Activated T-cell treated with anti-CD3 and anti-CD28 coated beads, Interleukin-2, amount 50 U/mL, for 72 hours (primary cell): ENCODE measurements at places on chromosomes 1 and 21. TPM values are rescaled to one million over a fixed set of nuclear protein-coding genes. Genes with fewer than 3 reads are reported as not detected.
A peak's percentile ranks its signal among the peaks of the same experiment; 100 is the strongest.

DNA sequence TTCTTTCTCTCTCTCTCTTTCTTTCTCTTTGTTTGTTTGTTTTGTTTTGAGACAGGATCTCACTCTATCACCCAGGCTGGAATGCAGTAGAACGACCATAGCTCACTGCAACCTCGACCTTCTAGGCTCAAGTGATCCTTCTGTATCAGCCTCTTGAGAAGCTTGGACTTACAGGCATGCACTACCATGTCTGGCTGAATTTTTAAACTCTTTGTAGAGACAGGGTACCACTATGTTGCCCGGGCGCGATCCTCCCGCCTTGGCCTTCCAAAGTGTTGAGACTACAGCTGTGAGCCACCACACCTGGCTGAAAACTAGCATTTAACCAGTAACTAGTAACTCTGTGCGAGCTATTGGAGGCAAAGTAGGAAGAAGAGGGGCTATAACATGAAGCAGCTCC lies 325.5 kb downstream of the ZP4 start:
- no peak for DNase-seq

- DNase-seq: no peak
Measured at GRCh38 chr21:15058854-15059263, 5.9 kb downstream of the NRIP1 start.

- DNase-seq: no peak
Measured at GRCh38 chr1:228899421-228899956, 164.2 kb downstream of the RHOU start.

DNA sequence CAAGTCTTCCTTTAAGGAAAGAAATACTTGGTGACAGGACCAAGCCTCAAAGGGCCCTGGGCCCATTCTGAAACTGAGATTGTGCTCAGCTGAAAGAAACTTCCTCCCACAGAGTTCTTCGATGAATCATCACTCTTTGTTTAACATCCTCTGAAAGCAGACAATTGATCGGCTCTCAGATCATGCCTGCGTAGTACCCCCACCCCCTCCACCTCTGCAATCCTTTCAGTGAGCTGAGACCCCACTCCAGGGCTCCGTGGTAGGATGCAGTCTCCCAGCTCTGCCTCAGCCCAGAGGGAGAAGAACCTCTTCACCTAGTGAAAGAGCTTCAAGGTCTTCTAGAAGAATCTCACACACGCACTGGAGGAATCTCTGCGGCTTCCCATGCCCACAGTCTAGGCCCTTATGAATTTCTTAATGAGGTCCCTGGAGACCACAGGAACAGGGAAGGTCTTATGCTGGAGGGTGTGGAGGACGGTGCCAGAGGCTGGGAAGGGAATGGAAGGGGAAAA lies 104.9 kb upstream of the SOD1 start:
- peak; percentile 60 for DNase-seq

DNA sequence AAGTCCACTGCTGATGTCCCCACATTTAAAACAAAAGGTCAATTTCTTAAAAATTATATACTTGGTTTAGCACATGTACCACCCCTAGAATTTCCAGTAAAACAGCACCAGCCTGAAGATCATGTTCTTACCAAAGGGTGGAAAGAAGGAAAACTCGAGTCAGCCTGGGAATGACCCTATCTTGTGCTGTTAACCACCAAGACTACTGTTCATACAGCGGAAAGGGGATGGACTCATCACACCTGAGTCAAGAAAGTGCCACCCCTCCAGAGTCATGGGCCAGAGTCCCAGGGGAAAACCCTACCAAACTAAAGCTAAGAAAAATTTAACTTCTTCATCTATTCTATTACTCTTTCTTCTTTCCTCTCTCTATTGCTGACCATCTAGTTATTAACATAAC lies 113.6 kb upstream of the PPM1J start:
- no peak for DNase-seq

DNA sequence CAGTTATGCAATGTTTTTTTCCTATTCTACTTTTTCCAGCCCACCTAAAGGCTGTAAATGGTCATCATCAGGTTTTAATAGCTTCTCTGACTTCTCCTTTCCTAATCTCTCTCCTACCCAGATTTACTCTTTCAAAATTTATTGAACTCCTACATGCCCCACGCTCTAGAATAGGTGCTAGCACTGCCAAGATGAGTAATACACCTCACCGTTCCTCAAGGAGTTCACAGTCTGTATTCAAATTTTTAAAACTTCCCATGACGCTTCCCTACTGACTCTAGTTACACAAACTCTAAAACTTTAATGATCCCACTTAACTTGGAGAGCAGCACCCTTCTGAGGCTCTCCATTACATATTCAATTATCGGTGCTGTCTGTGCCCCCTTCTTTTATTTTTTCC lies 51.6 kb downstream of the ALG14 start:
- DNase-seq: no peak

The TAS1R1 gene
- total RNA-seq: not detected

DNA sequence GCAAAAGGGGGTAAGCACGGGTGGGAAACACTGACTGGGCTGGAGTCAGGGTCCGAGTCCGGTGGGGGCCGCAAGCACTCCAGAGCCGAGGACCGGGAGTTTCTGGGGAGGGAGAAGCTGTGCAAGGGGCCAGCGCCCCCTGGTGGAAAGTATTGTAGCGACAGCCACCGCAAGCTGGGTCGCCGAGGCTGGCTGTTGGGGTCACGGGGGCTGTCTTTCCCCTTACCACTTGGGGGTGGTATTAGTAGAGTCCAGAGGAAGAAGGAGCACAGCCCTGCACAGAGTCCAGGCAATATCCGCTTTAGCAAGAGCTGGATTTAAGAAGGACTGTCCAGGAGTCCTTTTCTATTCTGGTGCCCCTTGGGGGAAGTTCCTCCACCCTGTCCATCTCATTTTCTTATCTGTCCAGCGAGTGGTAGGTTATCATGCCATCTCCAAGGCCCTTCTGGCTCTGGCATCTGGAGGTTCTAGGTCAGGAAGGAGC lies 17.9 kb upstream of the ETV3 start:
- peak; percentile 85 for DNase-seq

- no peak for DNase-seq
Measured at GRCh38 chr21:44626673-44627143, at the start of gene KRTAP10-9. KRTAP10-9 (plus strand) TSS chr21:44627093; CDS start chr21:44627172, 79 bp downstream.

The SOD1 gene
- 106 TPM for total RNA-seq

GRCh38 chr1:75276385-75276784 lies 142.2 kb downstream of the LHX8 start:
- DNase-seq: no peak

DNA sequence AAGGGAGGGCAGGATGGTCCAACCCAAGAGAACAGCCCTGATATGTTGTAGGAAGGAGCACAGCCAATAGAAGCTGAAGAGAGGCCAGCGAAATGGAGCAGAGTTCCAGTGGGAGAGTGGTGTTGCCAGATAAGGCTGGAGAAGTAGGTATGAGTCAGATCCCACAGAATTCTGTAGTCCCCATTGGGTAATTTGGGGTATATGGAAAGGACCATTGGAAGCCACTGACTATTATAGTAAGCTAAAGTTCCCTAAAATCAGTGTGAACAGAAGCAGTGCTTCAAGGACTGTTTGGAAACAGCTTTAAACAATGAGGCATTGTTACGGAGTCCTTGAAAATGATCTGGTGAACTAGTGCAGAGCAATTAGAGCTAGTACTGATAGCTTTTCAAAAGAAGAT lies 63.0 kb downstream of the DISP1 start:
- DNase-seq: no peak

The AIM2 gene
- 103 TPM for total RNA-seq

The G0S2 gene
- total RNA-seq: 9.6 TPM

The RHEX gene
- not detected for total RNA-seq

The CRYAA gene
- total RNA-seq: not detected

The TNFRSF14 gene
- total RNA-seq: 141 TPM

DNA sequence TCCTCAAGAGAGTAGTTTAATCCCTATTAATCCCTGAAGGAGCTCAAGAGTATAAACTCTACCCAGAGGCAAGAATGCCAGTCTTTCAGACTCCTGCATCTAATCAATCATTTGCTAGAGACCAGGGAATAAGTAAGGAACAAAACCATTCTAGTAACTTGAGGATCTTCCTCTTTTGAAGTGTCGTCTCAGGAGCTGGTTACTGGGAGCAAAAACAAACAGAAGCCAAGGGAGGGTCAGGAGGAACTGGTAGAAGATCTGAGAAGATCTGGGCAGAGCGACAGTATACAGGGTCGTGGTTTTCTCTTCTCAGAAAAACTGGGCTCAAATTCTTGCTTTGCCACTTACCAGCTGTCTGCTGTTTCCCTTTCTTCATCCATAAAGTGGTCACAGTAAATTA lies 69.3 kb downstream of the RPS6KA1 start:
- DNase-seq: no peak

- DNase-seq: no peak
Measured at GRCh38 chr1:209208648-209209047, 374.9 kb upstream of the CAMK1G start.

DNA sequence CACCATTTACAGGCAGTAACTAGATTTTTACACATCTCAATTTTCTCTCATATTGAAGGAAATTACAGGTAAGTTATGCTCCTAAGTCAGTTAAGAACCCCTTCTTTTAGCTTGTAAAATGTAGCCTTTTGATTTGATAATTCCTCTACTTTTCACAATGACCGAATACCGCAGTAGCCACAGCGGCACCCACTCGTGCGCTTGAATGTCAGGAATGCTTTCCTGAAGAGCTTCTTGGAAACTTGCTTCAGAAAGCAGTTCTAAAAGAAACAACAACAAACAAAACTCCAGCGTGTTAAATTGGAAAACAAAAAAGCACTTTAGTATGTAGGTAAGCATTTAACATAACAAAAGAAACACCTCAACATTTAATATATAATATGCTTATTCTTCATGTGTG lies 9.9 kb upstream of the DNTTIP2 start:
- DNase-seq: no peak

- no peak for DNase-seq
Measured at GRCh38 chr21:33684068-33684467, 41.8 kb downstream of the ITSN1 start.
